T-helper 17 cell (primary cell): ENCODE measurements at places on chromosomes 7 and 10. TPM values are rescaled to one million over a fixed set of nuclear protein-coding genes. Genes with fewer than 3 reads are reported as not detected.

KLF14 gene
- total RNA-seq: not detected

SMIM30 gene
- 9.3 TPM for total RNA-seq

VGF gene
- total RNA-seq: not detected

GPC2 gene
- 5.0 TPM for total RNA-seq

NXPH1 gene
- total RNA-seq: not detected

CRHR2 gene
- total RNA-seq: not detected

ORC5 gene
- total RNA-seq: 15.6 TPM

PLEKHS1 gene
- 0.13 TPM for total RNA-seq

SFTPA1 gene
- not detected for total RNA-seq

GPR37 gene
- total RNA-seq: not detected

VAX1 gene
- not detected for total RNA-seq

RADIL gene
- 0.55 TPM for total RNA-seq

TMEM273 gene
- total RNA-seq: 39.6 TPM

HMX3 gene
- not detected for total RNA-seq

EMX2 gene
- total RNA-seq: not detected

FANK1 gene
- total RNA-seq: 0.60 TPM

CYP2E1 gene
- 12.3 TPM for total RNA-seq

AFAP1L2 gene
- total RNA-seq: 3.0 TPM

PDE1C gene
- not detected for total RNA-seq

FXYD4 gene
- total RNA-seq: not detected

SH2D4B gene
- total RNA-seq: 0.18 TPM

ATG9B gene
- 12.2 TPM for total RNA-seq

ITPRID1 gene
- not detected for total RNA-seq

CXCL12 gene
- not detected for total RNA-seq

ZRANB1 gene
- 21.3 TPM for total RNA-seq

LBX1 gene
- not detected for total RNA-seq

IDI2 gene
- not detected for total RNA-seq

EPO gene
- total RNA-seq: not detected

ZNF804B gene
- total RNA-seq: not detected

CYP3A7 gene
- not detected for total RNA-seq

SEMA4G gene
- 2.5 TPM for total RNA-seq

HOXA11 gene
- total RNA-seq: not detected

TBL2 gene
- total RNA-seq: 15.3 TPM

AGAP6 gene
- total RNA-seq: 18.5 TPM

EGFR gene
- not detected for total RNA-seq
